Lung (tissue), 17 donors: ENCODE measurements at places on chromosomes 7 and 10.
A peak's percentile ranks its signal among the peaks of the same experiment; 100 is the strongest.

DNA sequence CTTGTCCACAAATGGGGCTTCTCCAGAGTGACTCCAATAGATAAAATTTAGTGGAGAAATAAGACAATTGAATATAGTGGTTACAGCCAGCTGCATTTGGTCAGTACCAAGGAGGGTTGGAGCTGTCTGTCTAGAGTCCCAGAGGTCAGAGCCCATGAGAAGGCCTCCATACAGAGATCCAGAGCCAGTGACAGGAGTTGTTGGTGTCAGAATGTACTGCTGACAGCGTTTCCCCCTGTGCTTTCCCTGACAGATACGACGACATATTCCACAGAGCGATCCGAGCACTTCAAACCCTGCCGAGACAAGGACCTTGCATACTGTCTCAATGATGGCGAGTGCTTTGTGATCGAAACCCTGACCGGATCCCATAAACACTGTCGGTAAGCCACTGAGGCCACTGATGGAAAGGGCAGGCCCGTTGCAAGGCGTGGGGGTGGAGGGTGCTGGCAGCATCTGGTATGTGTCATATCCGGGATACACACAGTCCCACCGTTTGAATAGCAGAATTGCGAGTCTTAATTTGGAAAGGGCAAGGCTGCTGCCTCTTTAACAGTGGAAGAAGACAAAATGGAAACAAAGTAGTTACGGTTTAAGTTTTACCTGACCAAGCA lies 483.6 kb downstream of the NRG3 start:
- peak; percentile 59 for DNase-seq

DNA sequence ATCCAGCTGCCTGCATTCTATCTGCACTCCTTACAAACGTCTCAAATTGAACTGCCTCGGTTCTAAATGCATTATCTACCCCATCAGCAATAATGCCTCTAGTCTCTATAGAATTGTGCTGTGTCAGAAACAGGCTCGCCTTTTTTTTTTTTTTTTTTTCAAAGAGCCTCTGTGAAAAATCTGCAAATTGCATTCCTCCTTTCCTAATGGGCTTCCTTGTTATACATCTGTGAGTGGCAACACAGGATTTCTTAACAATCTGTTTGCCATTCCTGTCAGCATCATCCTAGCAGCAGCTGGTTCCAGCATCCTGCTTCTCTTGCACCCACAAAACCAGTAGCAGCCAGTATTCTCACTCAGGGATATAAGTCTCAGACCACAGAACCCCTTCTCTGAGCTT lies 413.5 kb upstream of the SEMA3D start:
- DNase-seq: peak; percentile 18

DNA sequence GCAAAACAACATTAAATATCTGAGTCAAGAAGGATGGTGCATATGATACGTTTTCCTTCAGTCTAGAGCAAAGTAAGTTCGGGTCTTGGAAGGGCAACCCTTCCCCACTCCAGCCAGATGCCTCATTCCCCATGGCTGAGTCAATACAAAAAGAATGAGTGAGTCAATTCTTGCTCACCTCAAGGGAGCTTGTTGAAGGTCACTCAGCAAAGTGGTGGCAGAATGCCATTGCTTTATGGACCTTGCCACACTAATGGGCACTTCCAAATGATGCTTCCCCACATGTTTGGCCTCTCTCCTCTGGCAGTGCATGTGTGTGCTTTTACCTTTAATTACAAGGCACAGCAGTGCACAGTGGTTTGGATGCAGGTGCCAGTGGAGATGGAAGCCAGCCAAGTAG lies 296.5 kb downstream of the SORCS3 start:
- DNase-seq: no peak

DNA sequence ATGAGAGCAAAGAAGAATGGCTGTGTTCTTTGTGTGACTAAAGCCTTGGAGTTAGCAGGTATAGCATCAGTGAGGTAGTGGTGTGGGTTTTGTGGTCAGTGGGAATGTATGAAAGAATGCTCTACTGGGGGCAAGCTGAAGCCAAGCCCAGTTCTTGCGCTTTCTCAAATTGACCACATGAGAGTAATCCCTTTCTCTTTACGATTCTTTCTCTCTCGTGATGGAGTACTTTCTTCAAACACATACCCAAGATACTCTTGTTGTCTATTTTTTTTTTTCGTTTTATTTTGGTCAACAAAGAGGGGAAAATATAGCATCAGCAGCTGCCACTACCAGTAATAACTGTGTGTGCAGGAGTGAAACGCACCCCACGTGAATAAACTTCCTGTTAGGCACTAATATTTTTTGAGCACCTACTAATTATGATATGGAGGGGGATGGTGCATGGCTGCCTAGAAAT lies 8.4 kb upstream of the PANK1 start:
- no peak for DNase-seq

DNA sequence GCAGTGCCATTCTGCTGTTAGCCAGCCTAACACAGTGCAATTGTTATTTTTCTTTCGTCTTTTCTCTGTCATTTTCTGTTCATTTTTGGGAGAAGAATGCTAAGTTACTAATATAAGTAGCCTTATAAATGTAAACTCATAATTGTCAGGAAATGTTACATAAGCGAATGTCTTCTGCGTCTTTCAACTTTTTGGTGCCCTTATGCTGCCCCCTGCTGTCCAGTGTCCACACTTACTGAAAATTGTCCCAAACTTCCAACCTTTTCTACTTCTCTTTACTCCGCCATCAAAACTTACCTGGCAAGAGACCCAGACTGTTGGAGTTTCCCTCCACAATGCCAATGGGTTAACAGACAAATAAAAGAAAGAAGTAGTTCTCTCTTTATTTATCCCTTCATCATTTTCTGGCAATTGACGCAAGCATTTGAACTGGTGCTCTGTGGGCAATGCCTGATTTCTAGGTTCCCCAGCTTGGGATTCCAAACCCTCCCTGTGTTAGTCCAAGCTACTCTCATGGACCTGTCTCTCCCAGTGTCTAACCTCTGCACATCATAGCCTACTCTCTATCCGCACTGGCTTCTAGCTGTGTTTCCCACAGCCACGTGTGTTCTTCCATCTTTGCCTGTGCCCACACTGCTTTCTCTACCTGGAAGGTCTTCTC lies 21.0 kb upstream of the EPC1 start:
- DNase-seq: peak; percentile 74
